ENCODE measurements at places on chromosomes 3 and 15.

DNA sequence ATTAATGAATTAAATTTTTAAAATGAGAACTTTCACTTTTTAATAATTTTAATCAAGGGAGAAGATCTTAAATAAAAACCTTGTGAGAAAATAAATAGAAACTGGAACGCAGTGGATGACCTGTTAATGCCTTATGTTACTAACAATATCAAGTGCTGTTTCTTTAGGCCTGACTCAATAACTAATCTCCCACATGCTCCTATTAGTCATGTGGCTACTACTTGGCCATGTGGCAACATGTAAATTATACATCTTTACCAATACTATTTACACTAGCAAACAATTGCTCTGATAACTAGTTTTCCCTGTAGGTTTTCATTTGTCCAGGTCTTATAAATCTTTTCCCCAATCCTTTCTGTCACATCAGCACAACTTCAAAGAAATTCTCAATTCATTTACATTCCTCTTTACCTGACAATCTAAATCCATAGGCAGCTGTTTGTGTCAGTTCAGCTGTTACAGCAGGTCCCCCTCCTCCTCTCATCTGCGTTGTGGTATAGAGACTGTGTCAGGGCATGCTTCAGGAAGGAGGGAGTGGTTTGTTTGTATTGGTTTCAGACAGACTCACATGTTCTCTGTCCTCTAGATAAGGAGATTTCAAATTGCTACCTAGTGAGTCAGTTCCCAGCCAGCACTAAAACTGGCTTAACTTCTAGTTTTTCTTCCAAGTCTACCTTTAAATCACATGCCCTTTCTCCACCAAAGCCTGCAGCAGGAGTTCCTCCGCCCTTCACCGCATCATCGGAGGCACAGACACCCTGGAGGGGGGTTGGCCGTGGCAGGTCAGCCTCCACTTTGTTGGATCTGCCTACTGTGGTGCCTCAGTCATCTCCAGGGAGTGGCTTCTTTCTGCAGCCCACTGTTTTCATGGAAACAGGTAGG lies 11.3 kb upstream of the C3orf52 start:
- DNase-seq = no peak

DNA sequence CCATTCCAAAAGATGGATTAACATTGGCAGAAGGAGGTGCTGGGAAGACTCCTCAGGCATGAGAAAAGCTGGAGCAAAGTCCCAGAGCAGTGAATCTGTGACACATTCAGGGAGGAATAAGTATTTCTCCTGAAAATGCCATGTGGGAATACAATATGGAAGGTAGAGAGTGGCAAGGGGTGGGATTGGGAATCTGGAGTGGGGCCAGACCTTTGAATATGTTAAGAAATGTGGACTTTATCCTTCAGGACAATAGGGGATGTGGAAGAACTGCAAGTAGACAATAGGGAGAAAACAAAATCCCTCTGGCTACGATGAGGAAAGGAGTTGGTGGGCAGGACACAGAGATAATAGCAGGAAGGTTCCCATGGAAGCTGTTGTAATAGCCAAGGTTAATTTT lies 305.6 kb upstream of the TGFBR2 start:
- no peak for DNase-seq

- no peak for DNase-seq
Observed at GRCh38 chr3:181318321-181318720, 328.8 kb upstream of the DNAJC19 start.

DNA sequence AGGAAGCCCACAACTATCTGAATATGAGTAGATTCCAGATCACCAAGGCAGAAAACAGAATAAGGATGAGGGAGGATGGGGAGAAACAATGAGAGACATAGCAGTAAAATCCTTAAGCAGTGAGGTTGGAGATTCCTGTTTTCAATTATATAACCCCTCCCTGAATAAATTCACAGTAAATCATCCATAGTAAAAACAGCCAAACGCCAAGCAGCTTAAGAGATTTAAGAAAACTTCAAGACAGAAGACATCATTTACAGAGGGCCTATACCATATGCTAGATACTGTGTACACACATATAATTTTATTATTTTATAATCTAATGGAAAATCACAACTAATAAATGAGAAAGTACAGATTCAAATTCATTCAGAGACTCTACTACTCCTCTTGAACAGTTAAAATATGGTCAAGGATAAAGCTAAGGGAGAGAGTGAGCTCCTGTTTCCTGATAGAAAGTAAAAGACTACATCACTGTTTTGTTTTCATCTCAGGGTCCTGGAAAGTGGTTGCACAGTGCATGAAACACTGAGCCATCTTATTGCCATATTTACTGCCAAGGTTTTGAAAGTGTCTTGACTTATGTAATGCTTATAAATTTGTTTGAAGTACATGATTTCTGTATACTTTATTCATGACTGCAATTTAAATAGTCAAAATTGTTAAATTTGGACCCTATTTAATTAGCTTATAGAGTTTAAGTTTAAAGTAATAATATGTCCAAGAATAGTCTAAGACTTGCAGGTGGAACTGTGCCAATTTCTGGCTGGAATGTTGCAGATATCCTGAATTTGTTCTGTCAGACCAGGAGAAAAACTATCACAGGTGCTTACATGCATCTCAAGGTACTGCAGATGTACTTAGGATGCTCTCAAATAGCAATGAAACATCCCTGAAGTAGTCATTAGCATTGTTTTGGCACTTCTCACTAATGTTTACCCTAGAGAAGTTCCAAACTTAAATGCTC lies 141.4 kb downstream of the TBL1XR1 start:
- no peak for DNase-seq
